ENCODE measurements at places on chromosomes 7 and 10.
A peak's percentile ranks its signal among the peaks of the same experiment; 100 is the strongest.

DNA sequence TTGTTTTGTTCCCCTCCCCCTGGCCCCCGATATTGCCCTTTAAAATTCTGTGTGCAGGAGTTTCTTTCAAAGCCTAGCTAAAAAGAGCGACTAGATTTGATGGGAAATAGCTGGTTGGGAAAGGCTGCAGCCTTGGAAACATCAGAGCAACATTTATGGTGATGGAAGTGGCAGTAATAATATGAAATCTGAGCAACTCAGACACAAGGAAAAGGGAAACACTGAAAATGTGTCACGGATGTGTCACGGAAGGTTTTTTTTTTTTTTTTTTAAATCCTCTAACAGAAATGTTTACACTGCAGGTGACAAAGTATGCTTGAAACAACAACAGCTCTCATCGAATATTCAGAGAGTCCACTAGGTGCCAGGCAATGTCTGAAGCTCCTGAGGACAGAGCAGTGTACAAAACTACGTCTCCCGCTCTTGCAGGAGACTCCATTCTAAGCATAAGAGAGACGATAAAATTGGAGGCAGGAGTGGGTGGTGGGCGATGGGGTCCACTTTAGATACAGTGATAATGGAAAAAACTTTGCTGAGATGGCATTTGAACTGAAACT is 143.0 kb downstream of the RSU1 start:
- DNase-seq, result no peak

GRCh38 chr7:112056409-112056808 is 149.8 kb downstream of the DOCK4 start:
- DNase-seq, result peak; percentile 39

- no peak for DNase-seq
Observed at GRCh38 chr7:32481176-32481575, 9.0 kb downstream of the LSM5 start.

GRCh38 chr7:155862123-155862892 is 50.0 kb upstream of the SHH start:
- no peak for DNase-seq

DNA sequence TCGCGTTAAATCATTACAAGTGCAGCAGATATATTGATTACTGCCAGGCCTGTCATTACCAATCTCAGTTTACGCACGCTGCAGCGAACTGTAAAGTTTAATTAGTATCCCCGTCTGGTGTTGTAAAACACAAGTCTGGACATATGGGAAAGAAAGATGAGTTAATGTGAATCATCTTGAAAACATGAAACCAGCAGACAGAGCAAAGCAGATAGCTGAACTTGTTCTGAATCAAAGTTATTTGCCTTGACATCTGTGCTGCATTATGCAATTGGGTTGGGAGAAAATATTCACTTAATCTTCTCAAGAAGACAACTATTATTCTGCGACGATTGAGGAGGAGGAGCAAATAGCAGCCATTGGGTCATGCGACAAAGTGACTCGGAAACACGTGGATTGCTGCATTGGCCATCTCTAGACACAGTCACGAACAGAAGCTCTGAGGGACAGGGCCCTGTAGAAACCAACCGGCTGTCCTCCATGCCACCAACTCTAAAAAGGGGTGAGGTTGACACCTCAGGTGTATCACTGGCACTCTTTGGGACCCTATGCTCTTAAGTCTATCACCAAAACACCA is 156.3 kb upstream of the C7orf33 start:
- DNase-seq, result peak; percentile 24

- DNase-seq, result no peak
Observed at GRCh38 chr10:33247221-33247922, 87.1 kb downstream of the NRP1 start.

DNA sequence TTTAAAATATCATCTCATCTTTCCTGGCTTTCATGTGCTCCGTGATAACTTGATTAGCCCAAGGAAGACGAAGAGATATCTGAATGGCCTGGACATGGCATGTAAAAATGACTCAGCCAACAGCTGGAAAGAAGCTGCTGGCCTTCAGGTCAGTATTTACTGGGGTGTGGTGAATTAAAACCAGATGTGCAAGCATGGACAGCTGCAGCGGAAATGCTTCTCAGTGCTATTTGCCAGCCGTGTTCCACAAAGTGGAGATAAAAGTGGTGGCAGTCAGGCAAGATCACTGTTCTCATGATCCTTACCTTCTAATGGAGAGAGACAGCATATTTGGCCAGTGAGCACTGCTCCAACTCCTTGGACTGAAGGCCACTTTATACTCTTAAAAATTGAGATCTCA is 203.1 kb upstream of the VSTM2A start:
- peak; percentile 78 for DNase-seq

DNA sequence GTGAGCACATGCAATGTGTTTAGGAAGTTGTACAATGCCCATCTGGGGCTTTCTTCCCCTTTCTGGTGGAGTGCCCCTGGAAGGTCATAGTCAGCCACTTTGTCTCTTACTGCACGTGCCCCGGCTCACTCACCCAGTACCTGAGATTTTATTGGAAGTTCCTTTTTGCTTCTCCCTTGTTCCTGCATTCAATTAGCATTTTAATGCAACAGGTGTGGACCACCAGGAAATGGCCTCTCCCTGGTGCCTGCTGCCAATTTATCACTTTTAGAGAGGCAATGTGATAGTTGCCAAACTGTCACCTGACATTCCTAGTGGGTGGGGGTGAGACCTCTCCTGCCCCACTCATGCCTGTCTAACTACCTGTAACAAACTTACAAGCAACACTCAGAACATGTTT is 293.4 kb upstream of the DKK1 start:
- DNase-seq, result no peak

DNA sequence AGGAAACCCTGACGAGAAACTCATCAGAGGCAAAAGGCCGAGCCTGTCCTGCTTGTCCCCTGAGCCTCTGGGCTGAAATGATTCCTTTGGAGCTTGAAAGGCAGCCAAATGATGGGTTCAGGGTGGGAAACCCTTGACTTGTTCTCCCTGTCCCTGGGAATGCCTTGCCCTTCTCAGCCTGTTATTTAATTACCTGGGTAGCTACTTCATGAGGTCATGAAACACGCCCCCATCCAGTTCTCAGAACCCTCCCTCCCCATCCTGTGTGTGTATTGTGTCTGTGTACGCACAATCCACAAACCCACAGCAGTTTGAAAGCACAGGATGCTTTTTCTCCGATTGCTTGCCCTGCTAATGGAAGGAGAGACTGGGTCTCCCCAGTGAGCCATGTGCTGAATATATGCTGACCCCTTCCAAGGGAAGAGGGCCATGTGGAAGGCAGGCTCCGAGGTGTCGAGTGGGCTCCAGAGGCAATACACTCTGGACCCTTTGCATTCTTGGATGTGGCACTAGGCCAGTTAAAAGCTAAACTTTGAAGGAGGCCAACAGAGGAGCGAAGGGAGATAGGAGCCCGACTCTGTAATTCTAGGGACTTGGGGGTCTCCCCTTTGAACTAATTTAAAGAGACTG is 10.6 kb downstream of the DUSP5 start:
- DNase-seq, result no peak

- no peak for DNase-seq
Observed at GRCh38 chr10:83122336-83122735, 1017.0 kb upstream of the GHITM start.

GRCh38 chr10:47367646-47368045 is 16.4 kb downstream of the ZNF488 start:
- no peak for DNase-seq

DNA sequence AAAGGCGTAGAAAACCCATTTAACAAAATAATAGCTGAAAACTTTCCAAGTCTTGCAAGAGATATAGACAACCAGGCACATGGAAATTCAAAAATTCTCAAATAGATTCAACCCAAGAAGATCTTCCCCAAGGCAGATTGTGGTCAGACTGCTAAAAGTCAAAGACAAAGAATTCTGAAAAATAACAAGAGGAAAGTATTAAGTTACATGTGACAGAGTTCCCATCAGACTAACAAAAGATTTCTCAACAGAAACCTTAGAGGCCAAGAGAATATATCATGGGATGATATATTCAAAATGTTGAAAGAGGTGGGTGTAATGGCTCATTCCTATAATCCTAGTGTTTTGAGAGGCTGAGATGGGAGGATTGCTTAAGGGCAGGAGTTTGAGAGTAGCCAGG is 59.8 kb downstream of the TMEM178B start:
- no peak for DNase-seq

DNA sequence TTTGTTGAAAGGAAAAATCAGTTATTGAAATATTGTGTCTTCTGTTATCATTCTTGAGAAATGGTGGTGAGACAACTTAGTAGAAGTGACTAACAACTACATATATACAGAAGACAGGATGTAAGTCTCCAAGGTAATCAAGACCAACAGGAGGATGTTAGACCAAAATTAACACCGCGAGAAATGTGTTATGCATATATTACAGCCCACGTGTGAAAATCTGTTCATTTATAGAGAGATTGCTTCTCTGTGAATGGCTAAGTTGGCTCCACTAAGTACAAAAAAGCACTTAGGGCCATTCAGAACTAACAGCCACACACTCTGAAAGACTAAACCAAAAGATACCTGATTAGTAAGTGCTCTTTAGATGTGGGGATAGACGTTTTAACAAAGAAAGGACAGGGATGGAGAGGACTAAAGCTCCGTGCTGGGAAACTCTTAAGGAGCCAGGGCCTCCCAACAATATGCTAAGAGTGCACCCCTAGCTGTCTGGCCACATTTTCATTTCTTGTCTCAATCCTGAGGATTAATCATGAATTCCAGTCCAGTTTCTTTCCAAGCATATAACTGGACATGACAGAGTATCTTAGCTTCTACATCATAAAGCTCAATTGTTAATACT is 26.5 kb downstream of the HDAC9 start:
- no peak for DNase-seq

Data from tongue (tissue), 3 donors.